ENCODE measurements at places on chromosomes 7 and 10.

GRCh38 chr7:155032978-155033377 is 30.1 kb upstream of the PAXIP1 start:
- DNase-seq = no peak

GRCh38 chr10:61750943-61751471 is 88.3 kb downstream of the CABCOCO1 start:
- DNase-seq = peak; percentile 50

DNA sequence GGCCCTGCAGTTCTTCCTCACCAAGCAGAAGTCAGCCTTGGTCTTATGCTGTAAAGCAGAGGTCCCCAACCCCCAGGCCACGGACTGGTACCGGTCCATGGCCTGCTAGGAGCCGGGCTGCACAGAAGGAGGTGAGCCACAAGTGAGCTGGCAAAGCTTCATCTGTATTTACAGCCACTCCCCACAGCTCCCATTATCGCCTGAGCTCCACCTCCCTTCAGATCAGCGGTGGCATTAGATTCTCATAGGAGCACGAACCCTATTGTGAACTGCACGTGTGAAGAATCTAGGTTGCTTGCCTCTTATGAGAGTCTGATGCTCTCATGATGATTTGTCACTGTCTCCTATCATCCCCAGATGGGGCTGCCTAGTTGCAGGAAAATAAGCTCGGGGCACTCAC is 87.6 kb upstream of the NEBL start:
- no peak for DNase-seq

- no peak for DNase-seq
These were observed 1134.0 kb downstream of the XPNPEP1 start for GRCh38 chr10:108789336-108789735.

DNA sequence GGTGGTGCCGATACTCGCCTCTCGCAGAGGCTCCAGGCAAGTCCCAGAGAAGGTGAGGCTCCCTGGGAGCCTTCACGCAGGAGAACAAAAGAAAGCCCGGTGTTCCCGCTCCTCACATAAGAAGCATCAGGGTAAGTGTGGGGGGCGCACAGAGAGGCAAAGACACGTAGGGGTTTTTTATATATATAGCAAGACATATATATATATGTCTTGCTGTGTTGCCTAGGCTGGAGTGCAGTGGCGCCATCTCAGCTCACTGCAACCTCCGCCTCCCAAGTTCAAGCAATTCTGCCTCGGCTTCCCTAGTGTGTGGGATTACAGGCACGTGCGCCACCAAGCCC is 61.3 kb downstream of the PDIA4 start:
- no peak for DNase-seq

DNA sequence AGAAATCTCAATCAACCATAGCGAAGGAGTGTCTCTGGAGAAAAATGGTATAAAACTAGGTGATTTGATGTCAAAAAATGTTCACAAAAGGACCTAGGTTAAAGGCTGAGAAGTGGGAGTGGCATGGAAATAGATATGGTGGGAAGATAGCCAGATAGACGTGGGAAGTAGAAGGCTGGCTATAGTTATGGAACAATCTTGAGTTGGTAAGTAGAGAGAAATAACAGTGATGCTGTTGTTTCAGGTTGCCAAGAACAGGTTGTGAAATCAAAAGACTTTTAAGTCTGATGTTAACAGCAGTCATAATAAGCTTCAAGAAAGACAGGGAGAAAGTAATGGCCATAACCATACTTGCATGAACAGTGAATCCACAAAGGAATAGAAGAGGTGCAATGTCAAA is 106.1 kb upstream of the RSU1 start:
- no peak for DNase-seq

- DNase-seq = no peak
These were observed 251.5 kb downstream of the ANKRD7 start for GRCh38 chr7:118476036-118476435.

DNA sequence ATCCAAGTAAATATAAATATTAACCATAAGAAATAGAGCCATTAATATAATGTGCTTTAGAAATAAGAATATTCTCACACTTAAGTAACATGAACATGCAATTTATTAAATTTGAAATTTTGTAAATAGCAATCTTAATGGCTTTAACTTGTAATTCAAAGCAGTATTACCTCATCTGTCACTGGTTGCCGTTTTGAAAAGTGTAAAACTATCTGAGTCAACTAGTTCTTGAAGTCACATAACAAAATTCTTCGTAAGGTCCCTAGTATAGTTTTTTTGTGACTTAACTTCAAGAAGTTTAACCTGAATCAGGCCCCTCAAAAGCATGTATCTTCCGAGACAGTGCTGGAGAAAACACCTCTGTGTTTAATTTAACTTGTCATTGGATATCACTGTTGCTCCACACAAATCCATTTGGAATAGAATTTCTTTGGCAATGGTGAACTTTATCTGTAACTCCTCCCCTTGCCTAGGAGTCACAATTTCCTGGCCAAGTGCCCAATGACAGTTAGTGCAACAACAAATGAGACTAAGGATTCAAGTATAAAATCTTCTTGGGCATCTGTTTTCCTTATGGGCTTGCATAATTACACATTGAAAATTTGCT is 47.1 kb downstream of the NT5C2 start:
- no peak for DNase-seq

- DNase-seq = no peak
These were observed 44.5 kb upstream of the TRIM8 start for GRCh38 chr10:102599565-102600327.

- no peak for DNase-seq
These were observed 47.7 kb upstream of the TRIL start for GRCh38 chr7:29005829-29006228.

GRCh38 chr10:48193556-48193955 is 80.9 kb downstream of the FRMPD2 start:
- no peak for DNase-seq

DNA sequence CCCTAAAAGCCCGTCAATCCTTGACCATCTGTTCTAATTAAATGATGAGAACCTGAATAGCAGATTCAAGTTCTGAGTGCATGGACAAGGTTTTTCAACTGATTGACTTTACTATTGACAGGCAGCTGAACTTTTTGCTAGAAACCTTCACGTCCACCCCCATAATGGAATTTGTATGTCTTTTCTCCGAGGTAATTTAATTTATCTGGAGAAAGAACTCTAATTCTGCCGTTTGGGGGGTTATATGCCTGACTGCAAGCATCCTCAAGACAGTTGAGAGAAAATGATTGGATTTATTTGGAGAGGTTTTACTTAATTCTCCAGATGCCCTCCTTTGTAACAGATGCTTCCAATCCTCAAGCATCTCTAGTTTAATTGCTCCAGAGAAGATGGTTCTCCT is 1053.4 kb upstream of the AUTS2 start:
- no peak for DNase-seq

GRCh38 chr7:539731-540411 is 20.2 kb upstream of the PDGFA start:
- DNase-seq = no peak

DNA sequence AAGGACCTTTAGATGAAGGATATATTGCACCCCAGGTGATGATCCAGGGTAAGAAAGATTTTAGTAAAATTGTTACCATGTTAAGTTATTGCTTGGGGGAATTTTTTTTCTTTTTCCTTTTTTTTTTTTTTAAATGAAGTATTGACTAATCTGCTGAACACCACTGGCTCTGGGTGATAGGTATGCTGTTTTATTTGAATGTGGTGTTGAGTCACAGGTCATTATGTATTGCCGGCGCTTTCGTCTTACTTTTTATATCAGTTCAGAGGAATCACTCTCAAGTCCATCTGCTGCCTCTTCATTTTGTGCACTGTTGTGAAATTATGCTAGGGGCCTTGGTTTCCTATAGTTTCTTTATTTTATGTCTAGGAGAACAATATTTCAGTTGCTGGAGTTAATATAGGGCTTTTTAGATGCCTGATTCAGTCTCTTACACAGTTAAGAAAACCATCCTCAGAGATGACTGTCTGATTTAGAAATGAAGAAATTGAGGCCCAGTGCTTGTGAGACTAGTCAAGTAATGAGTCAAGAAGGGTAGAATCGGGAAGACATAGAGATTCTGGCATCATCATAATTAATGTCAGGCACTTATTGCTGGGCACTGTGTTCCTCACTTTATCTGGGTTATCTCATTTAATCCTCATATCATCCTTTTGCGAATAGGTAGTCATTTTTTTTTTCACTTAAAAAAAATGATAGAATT is 38.7 kb downstream of the NRF1 start:
- DNase-seq = no peak

GRCh38 chr10:9096288-9096687 is 1041.8 kb downstream of the GATA3 start:
- DNase-seq = no peak

DNA sequence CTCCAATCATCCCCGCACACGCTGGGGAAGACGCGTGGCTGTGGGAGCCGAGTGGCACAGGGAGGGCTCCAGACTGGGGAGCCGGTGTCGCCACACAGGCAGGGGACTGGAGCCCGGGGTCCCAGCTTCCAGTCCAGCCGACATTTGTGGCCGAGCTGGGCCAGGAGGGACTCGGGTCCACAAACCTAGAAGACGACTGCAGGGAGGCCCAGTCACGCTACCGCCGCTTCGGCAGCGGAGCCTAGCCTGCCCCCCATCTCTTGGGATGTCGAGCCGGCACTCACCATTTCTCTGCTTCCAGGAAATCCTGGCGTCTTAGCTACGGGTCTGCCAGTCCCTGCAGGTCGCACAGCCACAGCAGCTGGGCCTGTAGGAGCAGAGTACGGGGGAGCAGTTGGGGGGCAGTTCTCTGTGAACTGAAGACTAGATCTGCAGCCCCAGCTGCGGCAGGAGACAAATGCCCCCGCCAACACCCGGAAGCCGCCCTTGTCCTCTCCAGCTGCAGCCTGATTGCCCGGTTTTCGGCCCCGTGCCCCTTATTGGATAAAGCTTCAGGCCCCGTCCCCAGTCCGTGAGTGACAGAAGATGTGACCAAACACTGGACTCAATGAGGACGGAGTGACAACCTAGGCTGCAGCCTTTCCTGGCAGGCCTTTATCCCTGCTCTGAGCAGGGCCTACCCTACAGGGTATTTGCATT is 270.7 kb downstream of the ZNF33B start:
- no peak for DNase-seq

DNA sequence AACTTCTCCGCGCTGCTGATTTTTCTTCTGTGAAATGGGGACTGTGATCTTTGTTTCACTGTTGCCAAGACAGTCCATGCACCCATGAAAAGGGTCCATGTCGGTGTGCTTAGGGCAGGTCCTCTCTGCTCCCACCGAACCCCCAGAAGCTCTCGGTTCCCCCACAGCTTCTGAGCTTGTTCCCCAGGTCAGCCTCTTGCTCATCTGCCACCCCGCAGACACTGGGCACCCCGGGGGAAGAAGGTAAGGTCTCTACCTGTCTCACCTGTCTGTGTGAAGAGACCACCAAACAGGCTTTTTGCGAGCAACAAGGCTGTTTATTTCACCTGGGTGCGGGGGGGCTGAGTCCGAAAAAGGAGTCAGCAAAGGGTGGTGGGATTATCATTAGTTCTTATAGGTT is 66.2 kb upstream of the NANOS1 start:
- DNase-seq = no peak

- DNase-seq = no peak
These were observed 18.7 kb downstream of the PTPRE start for GRCh38 chr10:127925471-127926207.

- no peak for DNase-seq
These were observed 67.3 kb upstream of the NPY start for GRCh38 chr7:24216576-24217125.

DNA sequence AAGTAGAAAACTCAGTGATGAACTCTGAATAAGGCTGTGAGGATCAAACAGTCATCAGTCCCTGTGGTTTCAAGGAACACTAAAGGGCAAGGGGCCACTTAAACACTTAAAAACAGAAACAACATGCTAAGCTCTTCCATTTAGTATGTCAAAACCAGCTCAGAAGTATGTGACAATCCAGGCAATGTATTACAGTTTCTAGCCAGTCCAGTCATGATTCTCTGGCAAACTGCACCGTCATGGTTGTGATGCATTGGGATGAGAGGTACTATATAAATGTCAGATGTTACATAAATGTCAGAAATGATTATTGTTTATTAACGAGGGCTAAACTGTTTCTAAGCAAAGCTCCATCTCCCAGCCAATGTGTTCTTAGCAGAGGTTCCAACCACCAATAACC is 4.7 kb upstream of the CREB5 start:
- DNase-seq = no peak

GRCh38 chr10:1630304-1630703 is 107.0 kb downstream of the ADARB2 start:
- no peak for DNase-seq

DNA sequence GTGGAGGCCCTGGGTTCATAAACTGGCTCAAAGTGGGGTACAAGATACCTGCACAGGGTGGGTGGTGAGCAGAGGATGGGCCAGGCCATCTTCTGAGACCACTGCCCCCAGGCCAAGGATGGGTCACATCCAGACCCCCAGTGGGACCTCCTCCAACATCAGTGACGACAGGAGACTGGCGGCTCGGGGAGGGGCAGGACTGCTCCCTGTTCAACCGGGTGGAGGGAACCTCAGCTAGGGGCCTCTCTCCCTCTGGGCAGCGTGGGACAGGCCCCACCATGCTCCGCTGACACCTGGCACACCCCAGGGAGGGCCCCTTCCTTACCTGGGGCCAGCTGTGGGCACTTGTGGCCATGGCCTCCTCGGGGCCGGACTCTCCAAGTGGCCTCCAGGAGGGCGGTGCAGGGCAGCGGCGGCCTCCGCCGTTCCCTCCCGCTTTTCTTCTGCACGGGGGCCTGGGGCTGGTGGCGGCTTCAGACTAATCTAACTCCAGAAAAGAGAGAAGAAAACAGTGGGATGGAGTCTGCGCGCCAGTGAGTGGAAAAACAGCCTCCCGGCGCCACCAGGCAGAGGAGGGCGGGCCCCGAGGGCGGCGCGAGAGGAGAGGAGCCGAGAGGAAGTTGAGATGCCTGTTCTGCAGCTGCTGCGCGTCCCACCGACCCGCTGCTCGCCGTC is at the start of gene CALHM2:
CALHM2 (minus strand) TSS at position 540 of the 675 bp plus-strand sequence. CDS start 2,429 bp downstream, outside the sequence.
- peak; percentile 43 for DNase-seq

DNA sequence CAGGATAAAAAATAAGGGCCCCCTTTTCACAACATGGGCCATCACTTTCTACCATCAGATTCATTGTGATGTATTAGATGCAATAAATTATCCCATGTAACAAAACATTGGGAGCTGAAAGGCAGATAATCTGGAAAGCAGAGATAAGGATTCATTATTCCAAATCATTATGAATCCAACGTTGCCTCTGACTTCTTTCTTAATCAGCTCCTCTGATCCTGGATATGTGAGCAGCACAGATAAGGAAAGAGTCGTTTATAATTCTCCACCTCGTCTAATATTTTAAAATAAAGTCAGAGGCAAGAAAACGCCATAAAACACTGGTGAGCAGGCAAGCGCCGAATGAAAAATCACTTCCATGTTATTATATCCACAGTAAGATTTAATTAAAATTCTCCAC is 13.8 kb upstream of the GATA3 start:
- DNase-seq = no peak

- DNase-seq = no peak
These were observed 177.0 kb downstream of the AUTS2 start for GRCh38 chr7:69775231-69775771.
